ENCODE measurements at places on chromosomes 3 and 15. TPM values are rescaled to one million over a fixed set of nuclear protein-coding genes. Genes with fewer than 3 reads are reported as not detected.

COL7A1 gene
- 14.2 TPM for total RNA-seq

C3orf85 gene
- not detected for total RNA-seq

CCRL2 gene
- total RNA-seq = 5.3 TPM

SFMBT1 gene
- 5.3 TPM for total RNA-seq

ZNF501 gene
- total RNA-seq = 1.3 TPM

ZNF860 gene
- total RNA-seq = 0.75 TPM

SLC9C1 gene
- total RNA-seq = not detected

ITPKA gene
- 14.2 TPM for total RNA-seq

GOLGA6L10 gene
- total RNA-seq = 0.80 TPM

COLQ gene
- total RNA-seq = 0.40 TPM

TM4SF18 gene
- 3.0 TPM for total RNA-seq

GP5 gene
- total RNA-seq = 0.06 TPM

DUOXA2 gene
- not detected for total RNA-seq

CRYGS gene
- 1.7 TPM for total RNA-seq

POTEB2 gene
- not detected for total RNA-seq

NSMCE3 gene
- total RNA-seq = 13.8 TPM

SCAANT1 gene
- total RNA-seq = not detected

ZIC1 gene
- total RNA-seq = 29.3 TPM

SEMA3B gene
- total RNA-seq = 4.1 TPM

KCNMB3 gene
- 0.63 TPM for total RNA-seq

GLDN gene
- not detected for total RNA-seq

TTC23 gene
- 22.6 TPM for total RNA-seq

OIP5 gene
- 17.3 TPM for total RNA-seq

DUOXA1 gene
- not detected for total RNA-seq

GOLGA6L7 gene
- not detected for total RNA-seq

TTLL13 gene
- not detected for total RNA-seq

HESX1 gene
- total RNA-seq = 0.17 TPM

FOXB1 gene
- total RNA-seq = not detected

LRRC58 gene
- total RNA-seq = 35.1 TPM

CCR8 gene
- not detected for total RNA-seq

CPN2 gene
- total RNA-seq = not detected

FETUB gene
- total RNA-seq = not detected

PPP2R3A gene
- 15.3 TPM for total RNA-seq

GOLGA8J gene
- total RNA-seq = not detected

TRPM1 gene
- not detected for total RNA-seq
